ENCODE measurements at places on chromosomes 4 and X.
A peak's percentile ranks its signal among the peaks of the same experiment; 100 is the strongest.

DNA sequence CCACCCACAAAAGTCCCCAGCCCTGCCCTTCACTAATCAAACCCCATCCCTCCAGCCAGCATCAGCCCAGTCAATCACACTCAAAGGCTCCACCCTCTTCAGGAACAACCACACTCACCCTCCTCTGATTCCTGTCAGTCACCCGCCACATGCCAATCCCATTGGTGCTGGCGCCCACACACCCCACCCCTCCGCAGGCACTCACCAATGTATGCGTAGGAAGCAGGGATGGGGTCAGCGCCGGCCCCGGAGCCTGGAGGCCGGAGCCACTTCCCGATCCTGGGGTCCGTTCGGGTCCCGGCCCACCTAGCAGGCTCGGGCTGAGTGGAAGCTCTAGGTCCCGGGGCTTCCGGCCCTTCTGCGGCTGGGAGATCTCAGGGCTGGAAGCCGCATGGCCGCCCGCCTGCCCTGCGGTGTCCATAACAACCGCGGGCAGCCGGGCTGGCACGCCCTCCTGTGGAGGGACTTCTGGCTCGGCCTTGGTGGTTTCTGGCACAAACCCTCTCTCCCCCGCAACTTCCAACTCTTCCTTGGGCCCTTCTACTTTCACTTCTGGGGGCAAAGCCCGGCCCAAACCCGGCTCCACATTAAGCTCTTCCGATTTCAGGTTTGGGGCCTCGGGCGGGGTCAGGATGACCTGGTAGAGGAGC, 7.9 kb upstream of the CFP start:
- no peak for DNase-seq

DNA sequence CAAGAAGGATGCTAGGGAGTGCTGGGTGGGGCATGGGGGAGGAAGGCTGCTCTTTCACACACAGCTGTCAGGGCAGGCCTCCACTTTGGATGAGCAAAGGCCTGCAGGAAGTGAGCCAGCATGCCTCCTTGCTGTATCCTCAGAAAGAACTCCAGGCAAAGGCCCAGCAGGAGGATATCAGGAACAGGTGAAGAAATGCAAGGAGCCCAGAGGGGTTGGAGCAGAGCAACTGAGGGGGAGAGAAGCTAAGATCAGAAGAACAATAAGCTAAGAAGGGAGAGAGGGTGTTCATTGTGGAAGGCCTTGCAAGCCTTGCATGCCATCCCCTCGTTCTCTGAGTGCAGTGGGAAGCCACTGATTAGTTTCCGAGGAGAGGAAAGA, 115.1 kb downstream of the CAMK2D start:
- no peak for DNase-seq

GRCh38 chr4:90293320-90293719, 166.1 kb downstream of the CCSER1 start:
- DNase-seq: no peak

DNA sequence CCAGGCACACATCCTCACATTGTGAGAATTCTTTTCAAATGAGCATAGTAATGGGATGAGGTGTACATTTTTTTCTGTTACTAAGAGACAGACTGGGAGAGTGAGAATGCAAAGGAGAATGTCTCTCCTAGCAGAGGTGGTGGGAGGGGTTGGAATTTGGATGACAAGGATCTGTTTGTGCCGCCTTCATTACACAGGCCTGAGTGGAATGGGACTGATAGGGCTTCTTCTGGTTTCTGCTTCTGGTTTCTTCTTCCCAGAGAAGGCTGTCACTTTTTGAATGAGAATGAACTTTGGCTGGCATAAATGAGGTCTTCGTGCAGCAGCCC, 55.4 kb downstream of the C4orf51 start:
- DNase-seq: peak; percentile 90

DNA sequence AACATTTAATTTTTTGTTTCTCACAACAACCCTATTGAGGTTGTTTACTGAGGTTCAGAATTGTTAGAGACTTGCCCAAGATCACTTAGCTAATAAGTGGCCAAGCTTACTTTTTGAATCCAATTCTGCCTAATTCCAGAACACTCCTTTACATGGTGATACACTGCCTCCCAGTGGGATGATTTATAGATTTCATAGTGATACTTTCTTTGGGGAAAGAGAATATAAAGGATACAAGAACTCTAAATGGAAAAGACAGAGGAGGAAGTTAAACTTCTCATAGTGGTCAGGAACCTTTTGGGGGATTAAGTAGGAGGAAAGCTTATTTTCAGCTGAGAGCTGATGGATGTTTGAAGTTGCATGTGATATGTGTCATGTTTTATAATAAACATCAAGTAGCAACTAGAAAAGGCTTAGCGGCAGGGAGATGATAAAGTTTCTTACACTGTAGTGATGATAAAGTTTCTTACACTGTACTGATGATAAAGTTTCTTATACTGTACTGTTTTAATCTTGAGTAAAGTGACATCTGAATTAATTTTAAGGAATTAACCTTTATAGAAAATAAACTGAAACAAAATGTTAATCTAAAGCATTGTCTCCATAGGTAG, 15.3 kb downstream of the STAG2 start:
- DNase-seq: no peak
